ENCODE measurements at places on chromosomes 6 and 20.

DNA sequence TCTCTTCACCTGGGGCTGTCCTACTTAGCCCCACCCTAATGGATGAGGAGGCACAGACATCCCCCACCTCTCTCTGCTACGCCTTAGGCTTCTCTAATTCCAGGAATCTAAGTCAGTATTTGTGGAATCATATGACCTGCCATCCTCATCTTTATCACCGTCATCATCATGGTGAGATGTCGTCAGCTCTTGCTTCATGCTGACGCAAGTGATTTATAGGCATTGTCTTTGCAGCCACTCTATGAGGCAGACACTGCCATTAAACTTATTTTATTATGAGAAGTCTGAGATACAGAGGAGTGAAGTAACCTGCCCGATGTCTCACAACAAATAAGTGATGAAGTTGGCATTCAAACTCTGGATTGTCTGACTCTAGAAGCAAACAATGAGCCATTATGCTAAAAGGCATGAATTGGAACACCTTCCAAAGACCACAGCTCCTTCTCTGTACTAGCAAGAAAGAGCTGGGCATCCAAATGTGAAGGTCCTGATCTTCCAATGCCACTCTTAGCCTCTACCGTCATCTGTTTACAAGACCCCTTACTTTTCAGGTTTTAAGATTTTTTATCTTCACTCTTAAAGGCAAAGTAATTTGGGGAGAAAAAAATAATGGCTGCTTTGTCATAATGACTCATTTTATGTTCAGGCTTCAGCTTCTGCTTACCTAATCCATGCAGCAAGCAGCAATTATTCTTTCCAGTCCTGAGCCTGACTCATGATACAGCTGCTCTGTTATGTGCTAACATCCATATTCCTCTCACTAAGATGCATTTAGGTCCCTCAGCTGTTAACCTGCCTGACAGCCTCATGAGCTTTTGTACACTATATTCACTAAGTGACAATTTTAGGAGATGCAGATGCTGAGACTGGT is 113.7 kb upstream of the BCLAF1 start:
- DNase-seq, result no peak

- DNase-seq, result no peak
Measured at GRCh38 chr6:135703621-135704020, 147.9 kb upstream of the PDE7B start.

DNA sequence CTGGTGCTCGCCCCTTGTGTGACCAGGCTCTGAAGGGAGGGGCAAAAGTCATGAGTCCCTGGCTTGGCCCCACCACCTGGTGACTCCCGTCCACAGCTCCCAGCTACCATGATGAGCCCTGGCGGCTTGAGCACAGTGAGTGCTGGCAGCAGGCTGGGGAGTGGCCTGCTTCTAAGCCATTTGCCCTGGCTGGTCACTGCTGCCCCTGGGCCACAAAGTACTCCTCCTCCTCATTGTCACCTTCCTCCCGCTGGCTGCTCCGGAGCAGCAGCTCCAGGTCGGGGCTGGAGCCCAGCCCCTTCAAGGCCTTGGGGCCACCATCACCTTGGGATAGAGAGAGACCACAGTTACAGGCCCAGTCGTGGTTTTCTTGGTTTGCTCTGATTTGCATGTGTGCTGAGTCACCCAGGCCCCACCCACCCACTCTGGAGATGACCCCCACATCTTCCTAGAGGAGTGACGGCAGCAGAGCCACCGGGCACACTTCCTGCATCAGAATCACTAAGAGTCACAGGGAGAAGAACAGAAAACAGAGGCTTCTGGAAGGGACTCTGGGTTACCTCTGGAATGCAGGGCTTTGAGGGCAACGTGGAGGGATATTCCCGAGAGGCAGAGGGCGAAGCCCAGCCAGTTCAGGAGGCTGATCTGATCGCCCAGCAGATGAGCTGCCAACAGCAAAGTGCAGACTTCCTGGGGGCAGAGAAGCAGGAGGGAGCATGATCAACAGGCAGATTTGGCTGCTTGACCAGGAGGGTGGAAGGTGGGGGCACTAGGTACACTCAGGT is 42.1 kb upstream of the CDH22 start:
- DNase-seq, result no peak

- DNase-seq, result no peak
Measured at GRCh38 chr6:56314683-56315523, 67.5 kb upstream of the COL21A1 start.

GRCh38 chr6:157625764-157626163 is 197.3 kb upstream of the SNX9 start:
- no peak for DNase-seq

DNA sequence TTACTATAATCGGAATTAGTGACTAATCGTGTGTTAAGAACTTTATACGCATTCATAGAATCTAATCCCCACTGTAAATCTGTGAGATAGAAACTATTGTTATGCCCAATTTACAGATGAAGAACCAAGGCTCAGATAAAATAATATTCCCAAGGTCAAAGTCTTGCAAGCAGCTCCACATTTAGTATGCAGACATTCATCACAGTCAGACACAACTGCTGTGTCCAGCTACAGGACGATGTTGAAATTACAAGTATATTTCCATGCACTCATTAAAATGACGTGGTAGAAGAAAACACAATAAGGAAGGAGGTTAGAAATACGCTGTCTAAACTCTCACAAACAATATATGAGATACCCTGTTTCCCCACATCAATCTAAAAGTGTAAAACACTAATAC is 82.5 kb downstream of the PREX1 start:
- DNase-seq, result no peak

DNA sequence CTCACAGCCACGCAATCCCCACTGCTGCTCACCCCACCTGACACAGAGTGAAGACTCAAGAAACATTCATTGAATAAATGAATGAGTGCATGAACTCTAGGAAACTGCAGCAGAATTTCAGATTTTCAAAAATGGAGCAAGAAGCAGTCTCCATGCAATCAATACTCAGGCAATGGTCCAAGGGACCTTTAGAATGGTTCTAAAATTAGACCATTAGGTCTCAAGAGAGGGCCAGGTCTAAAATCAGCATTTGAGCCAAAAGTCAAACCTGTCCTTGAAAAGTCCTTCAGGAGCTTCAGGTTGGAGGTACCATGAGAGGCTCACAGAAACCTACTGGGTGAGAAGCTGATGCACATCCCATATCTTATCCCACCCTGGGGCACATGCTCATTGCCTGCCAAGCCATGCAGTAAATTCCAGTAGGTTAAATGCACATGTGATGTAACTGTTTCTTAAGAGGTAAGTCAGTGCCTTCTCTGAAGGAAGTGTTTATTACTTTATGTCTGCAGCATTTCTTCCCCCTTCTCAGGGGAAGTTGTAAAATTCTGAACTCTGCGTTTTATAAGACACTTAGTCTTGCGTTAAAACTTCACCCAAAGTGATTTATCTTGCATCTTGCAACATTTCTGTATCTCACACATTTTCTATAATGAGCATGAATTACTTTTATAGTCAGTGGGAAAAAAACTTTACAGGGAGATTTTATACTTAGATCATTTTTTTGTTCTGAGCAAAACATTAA is 126.6 kb downstream of the ADAT2 start:
- no peak for DNase-seq

DNA sequence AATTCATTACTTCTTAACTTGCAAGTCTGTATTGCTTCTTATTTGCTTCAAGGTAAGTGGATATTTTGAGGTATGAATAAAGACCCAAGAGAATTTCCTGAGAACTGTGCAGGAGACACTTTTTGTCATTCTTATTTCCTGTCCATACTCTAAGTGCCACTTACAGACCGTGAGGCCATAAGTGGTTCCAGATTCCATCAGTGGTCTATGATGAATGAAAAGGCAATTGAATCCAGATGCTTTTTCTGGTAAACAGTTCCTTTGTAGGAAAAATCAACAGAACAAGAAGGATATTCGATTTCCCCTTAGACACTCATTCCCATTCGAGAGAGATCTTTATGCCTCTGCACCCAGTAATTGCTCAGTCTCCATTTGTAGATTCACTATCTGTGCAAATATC is 58.3 kb upstream of the PDE10A start:
- no peak for DNase-seq

DNA sequence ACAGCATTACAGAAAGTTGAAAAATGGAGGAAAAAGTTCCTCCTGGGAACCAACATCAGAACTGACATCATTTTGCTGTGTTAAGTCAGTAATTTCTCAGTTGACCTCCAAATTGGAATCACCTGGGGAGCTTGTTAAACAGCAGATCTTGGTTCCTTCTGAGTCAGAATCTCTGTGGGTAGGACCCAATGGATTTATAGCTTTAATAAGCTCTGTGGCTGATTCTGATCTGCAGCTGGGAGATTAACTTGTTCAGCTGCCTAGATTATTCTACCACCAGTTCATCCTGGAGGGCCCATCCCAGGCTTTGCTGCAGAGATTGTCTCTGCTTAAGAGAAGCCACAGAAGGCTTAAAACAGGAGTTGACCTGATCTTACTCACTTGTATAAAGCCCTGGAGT is 90.7 kb upstream of the POPDC3 start:
- no peak for DNase-seq

DNA sequence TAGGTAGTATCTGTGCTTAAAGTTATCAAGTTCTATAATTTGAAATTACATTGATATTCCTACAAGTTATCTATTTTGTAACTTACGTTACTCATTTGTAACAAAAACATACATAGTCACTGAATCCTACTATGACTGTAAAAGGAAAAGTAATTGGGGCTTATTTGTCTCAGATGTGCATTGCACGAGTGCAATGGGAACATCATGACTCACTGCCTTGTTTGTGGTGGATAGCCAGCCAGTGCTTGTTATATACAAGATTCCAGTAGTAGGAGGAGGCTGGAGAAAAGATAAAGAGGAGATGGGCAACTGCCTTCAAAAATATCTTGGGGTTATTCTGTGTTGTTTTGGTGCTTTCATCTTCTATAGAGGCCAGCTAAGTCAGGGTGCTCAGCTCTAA is 164.1 kb downstream of the RNF144B start:
- DNase-seq, result no peak

DNA sequence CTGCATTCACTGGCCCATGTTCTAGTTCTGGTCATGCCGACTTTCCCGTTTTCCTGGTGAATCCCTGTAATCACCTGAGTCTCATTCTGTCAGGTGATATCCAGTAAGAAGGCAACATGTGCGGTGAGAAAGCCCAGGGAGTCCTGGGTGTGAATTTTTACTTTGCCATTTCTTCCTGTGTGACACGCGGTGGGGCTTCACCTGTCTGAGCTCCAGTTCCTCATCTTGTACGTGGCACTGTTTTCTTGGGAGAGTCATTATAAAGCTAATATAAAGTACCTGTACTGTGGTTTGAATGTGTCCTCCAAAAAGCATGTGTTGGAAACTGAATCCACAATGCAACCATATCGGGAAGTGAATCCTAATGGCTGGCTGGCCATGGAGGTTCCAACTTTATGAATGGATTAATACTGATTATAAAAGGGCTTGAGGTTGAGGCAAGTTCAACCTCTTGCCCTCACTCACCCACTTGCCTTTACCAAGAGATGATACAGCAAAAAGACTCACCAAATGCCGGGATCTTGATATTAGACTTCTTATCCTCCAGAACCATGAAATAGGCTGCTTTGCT is 5.1 kb downstream of the HLA-E start:
- no peak for DNase-seq

GRCh38 chr6:86128130-86128814 is 485.6 kb upstream of the SYNCRIP start:
- no peak for DNase-seq

DNA sequence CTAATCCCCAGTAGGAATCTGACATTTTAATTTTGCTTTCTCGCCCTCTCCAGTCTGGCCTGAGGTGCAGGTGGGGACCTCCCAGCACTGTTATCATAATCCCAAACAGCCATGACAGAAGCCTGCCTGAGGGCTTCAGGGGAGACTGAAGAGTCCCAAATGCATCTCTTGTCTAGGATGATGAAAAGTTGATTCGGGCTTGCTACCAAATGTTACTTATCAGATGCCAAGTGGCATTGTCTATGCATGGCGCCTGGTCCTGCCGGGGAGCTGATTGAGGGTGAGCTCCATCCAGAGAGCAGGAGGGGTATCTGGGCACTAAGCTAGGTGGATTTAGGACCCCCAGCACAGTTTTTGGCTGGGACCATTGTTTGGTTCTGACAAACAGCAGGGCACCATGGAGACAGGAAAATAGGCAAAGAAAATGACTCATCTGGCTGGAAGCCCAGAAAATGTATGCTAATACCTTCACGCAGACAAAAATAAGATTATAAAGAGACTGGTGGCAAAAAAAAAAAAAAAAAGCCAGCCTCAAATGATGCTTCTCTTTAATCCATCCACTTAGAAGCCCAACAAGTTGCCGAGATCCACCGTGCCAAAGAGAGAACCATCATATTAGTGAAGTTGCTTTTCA is 513.7 kb upstream of the SULF2 start:
- no peak for DNase-seq

DNA sequence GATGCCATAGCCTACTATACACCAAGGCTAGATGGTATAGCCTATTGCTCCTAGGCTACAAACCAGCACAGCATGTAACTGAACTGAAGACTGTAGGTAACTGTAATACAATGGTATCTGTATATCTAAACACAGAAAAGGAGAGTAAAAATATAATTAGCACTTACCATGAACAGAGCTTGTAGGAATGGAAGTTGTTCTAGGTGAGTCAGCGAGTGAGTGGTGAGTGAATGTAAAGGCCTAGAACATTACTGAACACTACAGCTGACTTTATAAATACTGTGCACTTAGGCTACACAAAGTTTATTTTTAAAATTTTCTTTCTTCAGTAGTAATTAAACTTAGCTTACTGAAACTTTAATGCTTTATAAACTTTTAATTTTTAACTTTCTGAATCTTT is 129.5 kb downstream of the BTBD9 start:
- no peak for DNase-seq

DNA sequence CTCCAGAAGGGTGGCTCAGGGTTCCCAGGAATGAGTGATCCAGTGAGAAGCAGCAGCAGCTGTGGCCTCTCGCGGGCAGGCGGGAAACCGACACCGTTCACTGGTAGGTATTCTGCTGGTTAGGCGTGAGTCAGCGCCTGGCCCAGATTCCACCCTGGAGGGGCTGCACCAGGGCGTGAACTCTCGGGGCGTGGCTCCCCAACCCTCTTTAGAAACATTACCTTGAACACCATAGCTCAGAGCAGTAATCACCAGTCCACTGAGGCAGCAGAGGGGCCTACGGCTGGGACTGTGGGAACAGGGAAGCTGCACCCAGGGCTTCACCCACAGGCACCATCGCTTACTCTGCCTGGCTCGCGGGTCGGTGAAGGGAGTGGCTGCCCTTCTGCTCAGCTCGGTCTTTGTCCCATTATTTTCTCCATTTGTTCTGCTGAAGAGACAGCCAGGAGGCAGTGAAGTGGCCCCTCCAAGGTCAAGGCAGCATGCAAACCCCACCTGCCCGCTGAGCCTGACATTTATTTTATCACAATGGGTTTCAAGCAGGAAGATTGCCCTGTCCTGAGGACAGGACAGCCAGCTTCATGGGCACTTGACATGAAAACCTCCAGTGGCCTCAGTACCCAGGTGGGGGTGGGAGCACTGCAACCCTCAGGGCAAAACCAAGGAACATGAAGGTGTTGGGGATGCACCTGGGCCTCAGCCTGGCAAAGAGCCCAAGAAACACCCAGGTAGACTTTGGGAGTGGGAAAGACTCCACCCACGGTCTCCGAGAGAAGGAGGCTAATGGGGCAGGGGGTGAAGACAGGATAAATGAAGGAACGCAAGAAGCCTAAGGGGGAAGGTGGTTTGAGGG is 51.0 kb upstream of the CD93 start:
- DNase-seq, result no peak

GRCh38 chr6:122736163-122736562 is 43.4 kb upstream of the FABP7 start:
- no peak for DNase-seq

- DNase-seq, result no peak
Measured at GRCh38 chr6:144248476-144249301, 36.4 kb upstream of the UTRN start.

Data from stimulated activated naive CD4-positive, alpha-beta T cell treated with Interleukin-2 at 50 U/mL for 16 hours (primary cell).